ENCODE measurements at places on chromosomes 2 and 18. TPM values are rescaled to one million over a fixed set of nuclear protein-coding genes. Genes with fewer than 3 reads are reported as not detected.

DNA sequence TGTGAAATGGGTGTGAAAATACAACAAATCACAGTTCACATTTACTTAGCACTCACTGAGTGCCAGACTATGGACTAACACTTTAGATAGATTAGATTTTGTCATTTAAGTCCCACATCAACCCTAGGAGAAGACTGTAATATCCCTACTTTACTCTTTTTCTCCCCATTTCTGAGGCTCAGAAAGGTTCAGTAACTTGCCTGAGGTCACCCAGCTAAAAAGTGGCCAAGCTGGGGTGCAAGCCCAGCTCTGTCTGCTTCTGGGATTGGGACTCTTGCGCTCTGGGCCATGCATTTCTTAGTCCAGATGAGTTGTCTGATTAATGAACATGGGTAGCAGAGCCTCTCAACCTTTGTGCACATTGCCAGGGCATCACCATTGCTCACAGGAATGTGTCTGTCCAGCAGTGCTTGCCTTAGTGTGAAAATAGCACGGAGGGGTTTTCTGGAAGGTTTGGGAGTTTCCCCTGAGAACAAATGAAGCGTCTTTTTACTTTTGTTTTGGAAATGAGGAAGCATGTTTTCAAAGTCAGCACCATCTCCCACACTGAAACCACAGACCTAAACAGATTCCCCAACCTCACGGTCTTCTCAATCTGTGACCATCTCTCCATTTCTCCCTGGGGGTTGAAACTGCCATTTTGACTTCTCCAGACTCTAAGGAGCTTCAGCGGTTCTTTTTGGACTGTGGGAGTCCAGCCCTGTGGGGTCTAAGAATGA lies 31.9 kb downstream of the NRP2 start:
- no peak for DNase-seq

DNA sequence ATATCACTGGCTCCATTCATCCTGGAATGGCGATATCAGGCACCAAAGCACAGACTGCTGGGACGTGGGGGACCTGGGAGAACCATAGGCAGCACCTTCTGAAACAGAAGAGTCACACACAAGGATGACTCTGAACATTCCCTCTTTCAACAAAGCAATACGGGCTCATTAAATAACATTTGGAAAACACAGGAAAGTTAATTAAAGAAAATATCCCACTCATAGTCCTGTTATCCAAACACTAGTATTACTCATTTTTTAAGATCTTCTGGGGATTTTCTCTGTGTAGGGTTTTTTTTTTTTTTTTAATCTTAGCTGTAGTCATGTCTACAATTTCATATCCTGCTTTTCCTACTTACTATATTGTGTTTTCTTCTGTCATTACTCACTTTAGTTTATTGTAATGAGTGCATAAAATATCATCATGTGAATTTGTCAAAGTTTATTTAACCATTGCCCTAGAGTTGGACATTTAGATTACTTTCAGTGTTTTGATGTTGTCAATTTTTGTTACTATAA lies 70.0 kb upstream of the SP3 start:
- DNase-seq, result no peak

DNA sequence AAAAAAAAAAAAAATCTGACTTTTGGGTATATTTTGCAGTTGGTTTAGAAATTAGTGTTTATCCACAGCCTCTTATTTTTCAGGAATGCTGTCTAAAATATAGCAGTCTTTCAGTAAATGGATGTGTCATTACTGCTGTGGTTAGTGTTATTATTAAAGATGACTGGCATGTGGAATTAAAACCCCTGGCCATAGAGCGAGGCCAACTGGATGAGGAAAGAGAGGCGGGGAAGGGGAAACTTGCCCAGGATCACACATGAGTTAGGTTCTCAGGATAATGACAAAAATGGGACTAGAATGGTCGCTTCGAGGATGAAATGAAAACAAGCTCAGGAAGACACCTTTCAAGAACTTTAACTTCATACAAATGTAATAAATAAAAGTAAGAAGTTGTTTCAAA lies 57.4 kb upstream of the APCDD1 start:
- no peak for DNase-seq

GRCh38 chr2:36834203-36834602 lies 132.1 kb downstream of the STRN start:
- DNase-seq, result no peak

DNA sequence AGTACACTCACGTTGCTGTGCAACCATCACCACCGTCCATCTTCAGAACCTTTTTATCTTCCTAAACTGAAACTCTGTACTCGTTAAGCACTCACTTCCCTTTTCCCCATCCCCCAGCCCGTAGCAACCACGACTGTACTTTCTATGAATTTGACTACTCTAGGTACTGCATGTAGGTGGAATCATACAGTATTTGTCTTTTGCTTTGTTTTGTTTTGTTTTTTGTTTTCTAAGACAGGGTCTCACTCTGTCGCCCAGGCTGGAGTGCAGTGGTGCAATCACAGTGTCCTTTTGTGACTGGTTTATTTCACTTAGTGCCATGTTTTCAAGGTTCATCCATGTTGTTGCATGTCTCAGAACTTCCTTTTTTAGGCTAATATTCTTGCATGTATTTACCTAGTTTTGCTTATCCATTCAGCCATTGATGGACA lies 7.0 kb upstream of the TYMS start:
- DNase-seq, result no peak

DNA sequence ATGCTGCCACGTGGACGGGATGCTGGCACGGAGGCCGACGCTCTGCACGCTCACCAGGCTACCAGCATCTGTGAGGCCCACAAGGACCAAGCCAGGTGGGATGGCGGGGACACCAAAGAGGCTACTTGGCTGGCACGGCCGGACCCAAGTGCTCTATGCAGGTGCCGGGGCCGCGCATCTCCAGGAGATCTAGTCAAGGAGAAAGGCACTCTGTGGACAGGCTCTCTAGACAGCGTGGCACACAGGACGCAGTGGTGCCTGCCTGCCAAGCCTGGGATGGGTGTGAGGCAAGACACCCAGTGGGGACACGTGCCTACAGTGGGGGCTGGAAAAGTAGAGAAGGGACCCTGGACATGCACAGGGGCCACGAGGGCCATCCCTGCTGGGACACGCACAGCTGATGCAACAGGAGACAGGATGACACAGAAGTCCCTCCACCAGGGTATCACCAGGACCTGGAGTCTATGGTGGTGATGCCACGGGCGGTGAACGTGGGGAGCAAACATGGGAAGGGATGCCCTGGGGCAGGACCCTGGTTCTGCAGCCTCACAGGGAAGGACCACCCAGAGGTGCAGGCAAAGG lies 28.5 kb downstream of the ZNF516 start:
- DNase-seq, result no peak

DNA sequence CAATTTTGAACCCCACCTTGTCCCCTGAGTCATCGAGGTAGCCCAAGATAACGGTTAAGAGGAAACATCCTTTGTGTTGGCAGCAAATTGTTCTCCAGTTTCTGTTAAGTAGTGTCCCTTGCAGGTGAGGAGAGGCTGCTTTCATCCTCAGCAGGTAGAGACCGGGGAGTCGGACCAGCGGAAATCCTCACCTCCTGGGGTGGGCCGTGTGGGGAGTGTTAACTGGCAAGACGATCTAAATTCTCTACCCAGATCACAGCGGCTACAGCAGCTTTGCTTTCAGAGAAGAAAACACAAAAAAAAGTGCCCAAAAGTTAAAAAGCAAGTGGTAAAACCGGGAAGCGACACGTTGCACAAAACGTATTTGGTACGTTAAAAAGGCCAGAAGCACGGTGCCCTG lies 63.2 kb downstream of the ADI1 start:
- DNase-seq, result no peak

DNA sequence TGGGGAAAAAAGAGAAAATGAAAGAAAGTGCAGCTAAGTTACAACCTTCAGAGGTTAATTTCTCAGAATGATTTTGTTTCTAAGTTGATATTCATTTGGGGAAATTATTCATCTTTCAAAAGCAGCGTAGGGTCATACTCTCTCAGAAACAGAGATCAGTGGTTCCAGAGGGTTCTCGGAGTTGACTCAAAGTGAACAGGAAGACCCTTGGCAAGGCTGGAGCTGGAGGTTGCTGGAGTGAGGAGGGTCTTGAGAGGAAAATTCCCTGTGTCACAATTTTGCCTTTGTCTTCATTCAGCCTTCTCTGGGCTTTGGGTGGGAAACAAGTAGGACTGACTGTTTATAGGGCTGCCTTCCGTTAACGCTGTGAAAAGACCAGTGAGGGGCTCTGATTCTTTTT lies 168.2 kb downstream of the ICOS start:
- DNase-seq, result no peak

DNA sequence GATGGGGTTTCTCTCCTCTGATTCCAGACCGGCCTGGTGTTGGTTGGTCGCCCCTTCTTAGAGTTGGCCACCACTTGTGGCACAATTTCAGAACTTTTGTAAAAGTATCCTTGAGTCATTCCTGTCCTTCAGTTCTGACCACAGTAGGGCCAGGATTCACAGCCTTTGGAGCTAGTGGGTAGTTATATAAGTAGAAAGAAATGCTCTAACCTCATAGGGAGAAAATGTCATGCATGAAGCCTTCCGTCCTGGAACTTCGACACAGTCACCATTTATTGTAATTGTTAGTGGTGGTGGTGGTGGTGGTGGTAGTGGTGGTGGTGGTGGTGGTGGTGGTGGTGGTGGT lies 65.4 kb downstream of the EPAS1 start:
- no peak for DNase-seq

- DNase-seq, result no peak
These were observed 21.9 kb downstream of the CD28 start for GRCh38 chr2:203728321-203728720.

- no peak for DNase-seq
These were observed 120.3 kb downstream of the FAM161A start for GRCh38 chr2:61733563-61733962.

GRCh38 chr2:62964671-62965070 lies 86.0 kb upstream of the OTX1 start:
- DNase-seq, result no peak

DNA sequence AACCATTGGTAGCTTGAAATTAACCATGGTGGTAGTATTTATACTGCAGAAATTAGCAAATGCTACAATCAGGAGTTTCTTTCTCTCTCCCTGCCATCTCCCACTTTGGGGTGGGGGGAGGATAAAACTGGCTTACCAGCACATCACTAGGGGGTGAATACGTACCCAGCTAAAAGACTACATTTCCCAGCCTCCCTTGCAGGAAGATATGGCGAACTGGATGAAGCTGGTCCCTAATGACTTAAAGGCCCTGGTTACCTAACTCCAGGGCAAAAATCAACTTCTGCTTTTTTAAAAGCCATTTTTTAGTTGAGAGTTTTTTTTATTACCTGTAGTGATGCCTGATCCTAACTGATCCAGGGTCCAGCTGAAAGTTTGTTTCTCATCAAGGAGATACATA lies 70.3 kb upstream of the RAB12 start:
- no peak for DNase-seq

GRCh38 chr2:164887434-164888144 lies 46.0 kb upstream of the COBLL1 start:
- no peak for DNase-seq

DNA sequence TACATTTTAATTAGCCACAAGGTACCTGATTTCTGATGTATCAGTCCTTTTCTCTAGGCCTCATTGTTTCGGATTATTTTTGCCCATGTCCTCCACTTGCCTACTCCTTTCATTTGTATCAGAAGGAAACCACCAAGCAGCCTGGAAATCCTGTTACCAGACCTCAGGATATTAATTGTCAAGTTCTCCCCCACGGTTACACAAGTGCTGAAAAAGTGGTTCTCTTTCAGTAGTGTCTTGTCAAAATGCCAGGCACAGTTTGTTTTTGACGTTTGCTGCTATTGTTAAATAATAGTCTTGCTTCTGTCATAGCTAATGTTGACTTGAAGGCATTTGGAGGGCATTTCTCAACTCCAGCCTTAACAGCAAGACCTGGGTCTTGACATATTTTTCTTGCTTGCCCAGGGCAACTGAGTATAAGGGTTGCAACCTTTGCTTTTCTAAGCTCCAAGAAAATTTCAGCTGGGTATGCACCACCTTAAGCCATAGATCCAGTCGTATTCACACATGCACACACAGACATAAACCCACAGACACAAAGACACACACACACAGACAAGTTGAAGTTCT lies 31.0 kb downstream of the INSIG2 start:
- DNase-seq, result no peak

DNA sequence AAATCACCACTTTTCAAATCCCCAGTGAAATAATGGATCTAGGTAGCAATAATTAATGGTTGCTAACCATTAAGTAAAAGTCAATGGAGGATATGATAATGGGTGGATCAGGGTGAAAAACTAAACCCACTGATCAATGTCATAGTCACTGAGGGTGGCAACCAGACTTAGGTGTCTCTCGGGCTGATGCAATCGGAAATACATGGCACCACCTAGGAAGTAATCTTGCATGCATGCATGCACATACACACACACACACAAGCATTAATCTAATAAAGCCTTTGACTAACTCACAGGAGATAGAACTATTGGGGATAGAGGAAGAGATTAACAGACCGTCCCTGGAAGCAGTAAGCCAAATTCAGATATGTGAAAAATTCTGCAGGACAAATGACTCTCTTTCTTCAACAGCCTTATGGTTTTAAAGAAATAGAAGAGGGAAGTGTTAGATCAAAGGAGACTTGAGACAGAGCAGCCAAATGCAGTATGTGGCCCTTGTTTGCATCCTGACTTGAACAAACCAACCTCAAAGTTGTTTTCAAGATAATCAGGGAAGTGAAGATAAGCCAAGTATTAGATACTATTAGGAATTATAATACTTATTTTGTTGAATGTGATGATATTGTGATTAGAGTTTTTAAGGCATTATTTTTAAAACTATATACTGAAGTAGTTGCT lies 186.0 kb upstream of the RMP24 start:
- no peak for DNase-seq

GRCh38 chr18:9403795-9404564 lies 69.4 kb downstream of the TWSG1 start:
- DNase-seq, result no peak

Gene WNT10A
- polyA plus RNA-seq, result 1.5 TPM

Gene PDE1A
- 13.0 TPM for polyA plus RNA-seq

Gene TMEM37
- polyA plus RNA-seq, result 4.9 TPM

Gene COL5A2
- 8.8 TPM for polyA plus RNA-seq

Gene ADAM23
- 26.9 TPM for polyA plus RNA-seq

Gene MAP2
- 5.3 TPM for polyA plus RNA-seq

Gene CTNNA2
- polyA plus RNA-seq, result 0.16 TPM

Gene SLC23A3
- 2.6 TPM for polyA plus RNA-seq

Gene GAL3ST2
- polyA plus RNA-seq, result 0.02 TPM

Gene ABCG8
- polyA plus RNA-seq, result 0.05 TPM

Gene PER2
- 5.6 TPM for polyA plus RNA-seq

Gene OSR1
- polyA plus RNA-seq, result 6.0 TPM

Gene EGR4
- 0.14 TPM for polyA plus RNA-seq

Data from thymus (tissue), 14 donors.